ENCODE measurements at places on chromosomes 7 and 10. TPM values are rescaled to one million over a fixed set of nuclear protein-coding genes. Genes with fewer than 3 reads are reported as not detected.

The C7orf57 gene
- not detected for total RNA-seq

The DNAH11 gene
- total RNA-seq = 0.99 TPM

DNA sequence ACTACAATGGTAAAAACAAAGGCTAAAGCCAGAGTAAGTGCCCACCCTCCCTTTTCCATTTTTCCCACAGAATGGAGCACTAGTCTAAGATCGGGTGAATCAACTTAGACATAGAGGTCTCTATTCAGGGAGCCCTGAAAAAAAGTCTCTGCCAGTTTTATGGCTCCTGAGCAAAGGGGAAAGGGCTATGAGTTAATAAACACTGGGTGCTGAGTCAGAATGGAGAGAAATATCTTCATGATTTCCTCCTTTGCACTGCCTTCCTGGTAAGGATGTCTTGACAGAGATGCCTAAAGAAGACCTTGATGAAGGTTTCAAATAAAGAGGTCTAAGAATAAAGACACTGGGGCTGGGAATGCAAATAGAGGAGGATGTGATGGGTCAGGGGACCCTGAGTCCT lies 607.4 kb upstream of the MBL2 start:
- H3K36me3 ChIP-seq = no peaks in the 10 kb centered on the region
- no peaks in the 10 kb centered on the region for H3K4me1 ChIP-seq
- H3K4me3 ChIP-seq = no peak overlapping the region
- DNase-seq = no peak

DNA sequence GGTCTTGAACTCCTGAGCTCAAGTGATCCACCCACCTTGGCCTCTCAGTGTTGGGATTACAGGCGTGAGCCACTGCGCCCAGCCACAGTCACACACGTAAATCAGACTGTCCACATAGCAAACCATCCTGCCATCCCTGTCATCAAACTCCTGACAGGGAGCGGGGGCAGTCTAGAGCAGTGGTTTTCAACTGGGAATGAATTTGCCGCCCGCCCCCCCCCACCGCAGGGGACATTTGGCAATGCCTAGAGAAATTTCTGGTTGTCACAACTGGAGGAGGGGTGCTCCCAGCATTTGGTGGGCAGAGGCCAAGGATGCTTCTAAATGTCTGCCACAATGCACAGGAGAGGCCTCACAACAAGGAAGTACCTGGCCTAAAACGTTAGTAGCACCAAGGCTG lies 24.1 kb downstream of the CAMK2G start:
- H3K4me3 ChIP-seq = no peak overlapping the region
- no peak for DNase-seq
- no peak overlapping the region for H3K27ac ChIP-seq
- H3K4me1 ChIP-seq = no peaks in the 10 kb centered on the region

- no peaks in the 10 kb centered on the region for H3K27me3 ChIP-seq
- H3K4me1 ChIP-seq = no peaks in the 10 kb centered on the region
- H3K36me3 ChIP-seq = no peaks in the 10 kb centered on the region
- H3K27ac ChIP-seq = no peak overlapping the region
Measured at GRCh38 chr10:78768876-78769275, 299.9 kb upstream of the ZMIZ1 start.
